Posterior vena cava (tissue), 2 donors: ENCODE measurements at places on chromosomes 13 and 19. TPM values are rescaled to one million over a fixed set of nuclear protein-coding genes. Genes with fewer than 3 reads are reported as not detected.

DNA sequence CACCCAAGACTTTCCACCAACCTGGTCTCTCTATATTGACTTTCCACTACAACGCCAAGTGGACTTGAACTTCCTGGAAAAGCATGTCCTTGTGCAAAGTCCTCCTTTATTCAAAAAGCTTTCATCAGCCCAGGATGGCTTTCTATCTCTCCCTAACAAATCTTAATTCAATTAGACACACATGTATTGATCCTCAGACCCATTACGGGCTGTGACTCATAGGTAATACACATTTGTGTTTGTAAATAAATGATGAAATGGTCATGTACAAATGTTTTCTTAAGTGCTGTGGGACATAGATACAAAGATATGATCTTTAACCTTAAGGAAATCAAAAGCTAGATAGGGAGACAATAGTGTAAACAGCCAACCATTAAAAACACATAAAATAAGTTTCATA lies 1189.7 kb downstream of the EFNB2 start:
- no peak for DNase-seq

DNA sequence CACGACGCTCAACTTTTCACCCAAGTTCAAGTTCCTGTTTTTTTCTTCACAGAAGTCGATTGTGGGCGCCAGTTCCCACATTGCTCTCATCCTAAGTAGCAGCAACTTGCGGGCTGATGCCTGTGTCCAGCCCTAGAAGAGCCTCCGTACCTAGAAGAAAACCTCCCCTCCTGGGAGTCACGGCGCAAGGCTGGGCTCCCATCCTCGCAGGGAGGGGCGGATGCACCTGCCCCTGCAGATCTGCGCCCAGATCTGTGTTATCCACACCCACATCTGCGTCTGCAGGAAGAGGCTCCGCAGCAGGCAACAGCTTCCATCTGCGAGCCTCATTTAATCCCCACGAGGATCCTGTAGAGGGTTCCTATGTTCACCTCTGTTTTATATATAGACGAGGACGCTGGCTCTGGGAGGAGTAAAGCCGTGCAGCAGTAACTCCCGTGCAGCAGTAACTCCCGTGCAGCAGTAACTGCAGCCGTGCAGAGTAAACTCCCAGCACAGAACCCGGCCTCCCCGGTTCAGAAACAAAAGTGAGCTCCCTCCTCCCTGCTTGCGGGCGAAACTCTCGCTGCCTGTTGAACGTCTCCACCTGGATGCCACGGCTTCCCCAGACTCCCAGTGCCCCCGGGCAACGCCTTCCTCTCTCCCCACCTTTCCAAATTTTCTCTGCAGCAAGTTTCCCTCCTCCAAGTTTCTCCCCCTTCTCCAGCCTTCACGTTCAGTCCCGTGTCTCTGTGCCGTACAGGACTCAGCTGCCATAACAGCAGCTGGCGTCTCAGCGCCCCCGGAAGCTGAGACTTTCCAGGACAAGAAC lies 23.5 kb upstream of the LAIR1 start:
- DNase-seq, result no peak

GRCh38 chr19:46616631-46617322 lies 8.1 kb downstream of the PTGIR start:
- no peak for DNase-seq

DNA sequence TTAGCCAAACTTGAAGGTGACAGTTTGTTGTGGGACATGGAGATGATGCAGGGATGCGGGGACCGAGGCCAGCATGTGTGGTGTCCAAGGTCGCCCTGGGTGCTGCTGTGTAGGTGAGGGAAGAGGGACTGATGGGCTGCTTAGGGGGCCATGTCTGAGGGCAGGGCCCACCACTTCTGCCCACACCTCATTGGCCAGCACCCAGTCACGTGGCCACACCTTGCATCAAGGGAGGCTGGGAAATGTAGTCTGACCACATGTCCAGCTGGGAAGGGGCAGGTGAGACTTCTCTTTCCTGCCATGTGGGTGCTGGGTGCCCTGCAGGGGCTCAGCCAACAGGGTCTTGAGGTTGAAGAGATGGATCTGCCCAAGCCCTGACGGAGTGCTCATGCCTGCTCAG lies 88.9 kb downstream of the KDM4B start:
- DNase-seq, result no peak

ZNF850 gene
- total RNA-seq, result 5.1 TPM
